ENCODE measurements at places on chromosomes 4 and X. TPM values are rescaled to one million over a fixed set of nuclear protein-coding genes. Genes with fewer than 3 reads are reported as not detected.

- no peak for DNase-seq
These were observed 656 bp upstream of the GSPT2 start for GRCh38 chrX:51742586-51742985.

- DNase-seq, result no peak
These were observed 37.6 kb upstream of the S100G start for GRCh38 chrX:16612257-16612897.

DNA sequence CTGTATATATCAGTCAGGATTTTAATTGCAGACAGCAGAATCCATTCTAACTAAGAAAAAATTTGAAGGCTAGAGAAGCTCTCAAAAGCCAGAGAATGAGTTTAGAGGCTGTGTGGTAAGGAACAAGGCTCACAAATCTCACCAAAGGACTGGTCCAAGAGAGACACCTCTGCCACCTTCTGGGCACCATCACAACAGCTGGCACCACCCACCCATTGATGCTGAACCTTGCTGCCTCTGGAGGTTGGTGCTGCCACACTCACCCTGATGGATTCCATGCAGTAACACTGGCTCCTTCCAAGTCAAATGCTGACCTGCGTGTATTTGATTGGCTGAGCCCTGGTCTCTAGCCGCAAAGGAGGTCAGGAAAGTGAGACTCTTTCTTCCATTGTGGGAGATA lies 100.8 kb downstream of the BEND2 start:
- DNase-seq, result no peak

GRCh38 chr4:3636646-3637320 lies 104.6 kb upstream of the LRPAP1 start:
- no peak for DNase-seq

GPR82 gene
- polyA plus RNA-seq, result not detected

DNA sequence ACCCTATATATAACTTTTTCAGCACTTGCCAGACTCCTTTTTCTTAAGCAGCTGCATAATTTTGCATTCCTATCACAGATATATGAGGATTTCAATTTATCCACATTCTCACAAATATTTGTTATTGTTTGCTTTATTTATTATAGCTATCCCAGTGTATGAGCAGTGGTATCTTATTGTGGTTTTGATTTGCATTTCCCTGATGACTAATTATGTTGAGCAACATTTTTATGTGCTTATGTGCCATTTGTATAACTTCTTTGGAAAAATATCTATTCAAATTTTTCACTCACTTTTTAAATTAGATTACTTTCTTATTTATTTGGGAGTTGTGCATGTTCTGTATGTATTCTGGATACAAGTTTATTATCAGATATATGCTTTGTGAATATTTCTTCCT lies 361.9 kb downstream of the KCTD8 start:
- no peak for DNase-seq

DNA sequence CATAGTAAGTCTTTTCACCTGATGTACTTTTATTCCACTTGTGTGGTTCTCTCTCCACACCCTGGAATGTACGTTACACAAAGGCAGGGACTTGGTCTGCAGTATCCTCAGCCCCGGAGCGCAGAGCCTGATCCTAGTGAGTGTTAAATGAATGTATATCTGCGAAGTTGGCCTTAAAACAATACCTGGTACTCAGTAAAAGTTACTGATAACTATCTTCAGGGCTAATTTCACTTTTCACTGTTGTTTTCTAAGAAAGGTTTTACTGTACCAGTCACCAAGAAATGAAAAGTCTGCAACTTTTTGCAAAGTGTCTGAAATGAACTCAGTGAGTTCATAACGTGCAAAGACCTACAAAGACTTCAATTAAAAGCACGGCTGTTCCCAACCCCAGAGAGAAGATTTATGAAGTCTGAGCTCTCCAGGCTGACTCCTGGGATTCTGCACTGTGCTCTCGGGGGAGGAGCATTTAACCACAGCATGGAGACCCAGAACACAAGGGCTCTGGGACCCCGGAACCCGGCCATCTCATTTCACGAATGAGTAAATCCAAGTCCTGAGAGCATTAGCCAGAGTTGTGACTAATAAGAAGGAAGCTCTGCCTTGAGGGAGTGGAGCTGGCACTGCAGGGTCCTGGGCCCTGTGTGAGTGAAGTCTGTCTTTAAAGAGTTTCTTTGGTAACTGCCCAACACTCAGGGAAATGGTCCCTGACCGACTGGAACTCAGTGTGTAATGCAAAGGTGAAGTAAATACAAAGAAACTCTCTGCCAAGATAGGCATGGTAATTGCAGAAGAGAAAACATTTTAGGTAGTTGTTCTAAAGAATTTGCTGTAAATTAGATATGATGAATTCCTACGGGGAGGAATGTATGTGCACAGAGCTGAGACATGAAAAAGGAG lies 165.8 kb downstream of the NSUN7 start:
- no peak for DNase-seq

Data from heart right ventricle (tissue), 16 donors.